ENCODE measurements at places on chromosomes 5 and 9.

GRCh38 chr9:19615036-19615624 is 173.7 kb downstream of the SLC24A2 start:
- DNase-seq = no peak

- no peak for DNase-seq
Measured at GRCh38 chr5:174790906-174791305, 66.5 kb downstream of the MSX2 start.

GRCh38 chr5:74865804-74866595 is at the start of gene FAM169A:
FAM169A (minus strand) TSS chr5:74866387; CDS start chr5:74841676, 24,711 bp downstream.
- DNase-seq = peak; percentile 54

GRCh38 chr5:16612007-16612406 is 4.8 kb downstream of the RETREG1 start:
- DNase-seq = no peak

- DNase-seq = no peak
Measured at GRCh38 chr5:5078009-5078897, 61.9 kb upstream of the ADAMTS16 start.

DNA sequence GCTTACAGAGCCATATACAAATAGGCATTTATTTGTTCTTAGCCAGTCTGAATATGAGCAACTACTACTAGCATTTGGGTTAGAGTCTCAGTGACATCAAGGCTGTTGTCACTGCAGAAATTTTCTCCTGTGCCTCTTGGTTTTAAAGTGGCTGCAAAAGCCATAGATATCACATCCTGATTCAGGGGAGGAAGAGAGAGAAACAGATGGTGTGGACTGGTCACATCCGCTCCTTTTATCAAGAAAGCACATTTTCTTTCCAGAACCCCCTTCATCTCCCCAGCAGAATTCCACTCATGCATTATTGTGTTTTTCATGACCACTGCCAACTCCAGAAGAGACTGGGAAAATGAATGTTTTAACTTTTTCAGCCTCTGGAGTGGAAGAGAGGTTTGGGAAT is 69.8 kb downstream of the PTTG1 start:
- no peak for DNase-seq

GRCh38 chr9:100602342-100602801 is 24.5 kb downstream of the CAVIN4 start:
- DNase-seq = no peak

DNA sequence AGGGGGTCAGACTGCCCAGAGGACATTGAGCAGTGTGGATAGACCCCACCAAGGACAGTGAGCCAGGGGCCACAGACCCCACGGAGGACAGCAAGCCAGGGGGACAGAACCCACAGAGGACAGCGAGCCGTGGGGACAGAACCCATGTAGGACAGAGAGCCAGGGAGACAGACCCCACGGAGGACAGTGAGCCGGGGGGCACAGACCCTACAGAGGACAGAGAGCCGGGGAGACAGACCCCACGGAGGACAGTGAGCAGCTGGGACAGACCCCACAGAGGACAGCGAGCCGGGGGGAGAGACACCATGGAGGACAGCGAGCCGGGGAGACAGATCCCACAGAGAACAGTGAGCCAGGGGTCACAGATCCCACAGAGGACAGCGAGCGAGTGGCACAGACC is 3.4 kb upstream of the ZDHHC11 start:
- DNase-seq = no peak

- DNase-seq = no peak
Measured at GRCh38 chr9:4805191-4805918, 12.6 kb downstream of the RCL1 start.

DNA sequence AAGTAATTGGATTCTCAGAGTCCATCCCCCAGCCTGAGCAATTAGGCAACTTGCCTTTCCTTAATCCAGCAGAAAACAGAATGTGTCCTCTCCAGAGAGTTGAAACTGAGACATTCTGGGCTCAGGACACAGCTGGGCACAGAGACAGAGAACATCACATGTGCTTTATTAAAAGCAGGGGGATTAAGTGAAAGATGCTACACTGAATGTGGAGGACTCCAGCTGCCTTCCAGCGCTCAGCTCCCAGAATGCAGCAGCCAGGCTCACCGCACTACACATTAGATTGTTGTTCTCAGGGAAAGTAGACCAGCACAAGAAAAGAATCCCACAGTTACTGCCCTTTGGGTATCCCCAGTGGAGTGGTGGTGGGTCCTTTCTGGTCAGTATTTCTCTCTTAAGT is 141.6 kb upstream of the IL12B start:
- peak; percentile 52 for DNase-seq

- DNase-seq = no peak
Measured at GRCh38 chr5:140312791-140313189, 9.9 kb upstream of the PFDN1 start.

DNA sequence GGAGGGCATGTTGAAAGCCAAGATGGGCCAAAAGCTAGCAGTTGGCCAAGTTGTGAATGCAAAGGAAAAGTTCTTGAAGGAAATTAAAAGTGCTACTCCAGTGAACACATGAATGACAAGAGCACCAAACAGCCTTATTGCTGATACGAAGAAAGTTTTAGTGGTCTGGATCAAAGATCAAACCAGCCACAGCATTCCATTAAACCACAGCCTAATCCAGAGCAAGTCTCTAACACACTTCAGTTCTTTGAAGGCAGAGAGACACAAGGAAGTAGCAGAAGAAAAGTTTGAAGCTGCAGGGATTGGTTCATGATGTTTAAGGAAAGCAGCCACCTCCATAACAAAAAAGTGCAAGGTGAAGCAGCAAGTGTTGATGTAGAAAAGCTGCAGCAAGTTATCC is 71.6 kb downstream of the ERCC6L2 start:
- DNase-seq = no peak

DNA sequence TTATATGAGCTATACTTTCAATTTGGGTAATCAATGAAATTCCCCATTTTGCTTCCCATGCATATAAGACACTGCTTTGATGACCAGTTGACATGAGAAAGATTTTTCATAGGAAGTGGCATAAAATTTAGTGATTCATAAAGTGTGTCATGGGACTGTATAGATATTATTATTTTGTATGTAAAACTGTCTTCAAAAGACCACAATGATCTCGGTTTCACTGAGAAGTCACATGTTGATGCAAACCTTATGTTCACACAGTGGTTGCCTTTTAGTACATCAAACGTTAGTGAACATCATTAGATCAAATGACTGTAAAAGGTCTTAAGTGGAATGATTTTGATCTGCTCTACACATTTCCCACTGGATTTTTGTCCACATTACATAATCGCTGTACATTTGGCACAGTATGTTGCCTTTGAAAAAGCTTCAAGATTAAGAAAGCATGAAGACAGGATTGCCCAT is 349.2 kb upstream of the MEF2C start:
- no peak for DNase-seq

GRCh38 chr9:127525401-127526188 is 74.3 kb downstream of the LRSAM1 start:
- DNase-seq = no peak

- no peak for DNase-seq
Measured at GRCh38 chr5:72234265-72234700, 85.8 kb downstream of the MRPS27 start.

Data from left ventricle myocardium superior (tissue), 1 donor.